ENCODE measurements at places on chromosomes 11 and 22. TPM values are rescaled to one million over a fixed set of nuclear protein-coding genes. Genes with fewer than 3 reads are reported as not detected.

GRCh38 chr22:43360576-43360975 lies 17.4 kb upstream of the SCUBE1 start:
- no peak for DNase-seq

OR51I1 gene
- total RNA-seq: not detected

DNA sequence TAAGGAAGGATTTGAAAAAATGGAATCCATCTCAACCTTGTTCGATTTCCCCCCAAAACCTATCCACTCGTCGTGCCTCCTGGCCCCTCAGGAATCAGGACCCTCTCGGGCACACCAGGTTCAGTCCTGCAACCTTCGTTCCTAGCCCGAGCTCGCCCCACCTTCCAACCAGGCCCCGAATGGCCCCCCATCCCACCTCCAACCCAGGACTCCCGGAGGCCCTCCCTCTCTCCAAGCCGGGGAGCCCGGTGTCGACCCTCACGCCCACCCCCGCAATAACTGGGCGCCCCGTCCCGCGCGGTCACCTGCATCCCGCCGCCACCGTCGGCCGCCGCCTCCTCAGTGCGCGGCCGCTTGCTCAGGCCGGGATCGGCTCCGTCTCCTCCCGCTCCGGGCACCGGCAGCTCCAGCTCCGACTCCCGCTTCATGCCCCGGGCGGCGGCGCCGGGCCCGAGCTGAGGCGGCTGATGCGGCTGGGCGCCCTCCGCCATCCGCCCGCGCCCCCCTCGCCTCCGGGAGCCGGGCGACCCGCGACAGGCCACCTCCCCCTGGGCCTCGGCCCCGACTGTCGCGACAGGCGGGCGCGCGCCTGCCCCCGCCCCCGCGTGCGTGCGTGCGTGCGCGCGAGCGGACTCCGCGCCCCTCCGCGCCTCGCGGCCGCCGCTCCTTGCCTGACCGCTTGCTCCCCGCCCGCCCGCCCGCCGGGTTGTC lies 534 bp downstream of the RBFOX2 start:
- no peak for DNase-seq

GRCh38 chr11:33855500-33855899 lies 36.4 kb downstream of the LMO2 start:
- DNase-seq: no peak

DNA sequence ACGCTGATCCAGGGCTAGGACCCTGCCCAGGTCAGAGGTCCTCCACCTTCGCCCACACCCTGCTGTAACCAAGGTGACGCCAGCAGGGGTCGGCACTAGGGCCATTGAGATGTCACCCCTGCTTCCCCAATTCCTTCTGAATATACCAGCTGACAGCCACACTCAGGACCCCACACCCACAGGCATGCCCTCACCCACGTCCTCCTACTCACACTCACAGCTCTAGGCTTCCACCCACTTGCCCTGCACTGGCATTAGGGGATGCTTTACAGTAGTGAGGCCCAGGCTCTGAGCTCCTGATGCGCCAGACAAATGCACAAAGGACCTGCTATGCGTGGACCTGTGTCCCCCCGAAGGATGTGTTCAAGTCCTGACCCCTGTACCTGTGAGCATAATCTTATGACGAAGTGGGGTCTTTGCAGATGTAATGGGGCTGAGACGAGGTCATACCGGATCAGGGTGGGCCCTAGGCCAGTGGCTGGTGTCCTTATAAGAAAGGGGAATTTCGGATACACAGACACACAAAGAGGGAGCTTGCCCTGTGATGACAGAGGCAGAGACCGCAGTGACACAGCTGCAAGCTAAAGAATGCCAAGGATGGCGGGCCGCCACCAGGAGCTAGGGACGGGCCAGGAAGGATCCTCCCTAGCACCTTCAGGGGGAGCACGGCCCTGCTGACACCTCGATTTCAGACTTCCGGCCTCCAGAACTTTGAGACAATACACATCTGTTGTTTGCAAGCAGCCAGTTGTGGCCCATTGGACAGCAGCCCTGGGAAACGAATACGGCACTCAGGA lies 11.2 kb downstream of the WNT11 start:
- no peak for DNase-seq

GRCh38 chr11:71444811-71445210 lies 3.4 kb downstream of the DHCR7 start:
- DNase-seq: no peak

GRCh38 chr11:127552446-127552845 lies 551.9 kb upstream of the KIRREL3 start:
- DNase-seq: no peak

DNA sequence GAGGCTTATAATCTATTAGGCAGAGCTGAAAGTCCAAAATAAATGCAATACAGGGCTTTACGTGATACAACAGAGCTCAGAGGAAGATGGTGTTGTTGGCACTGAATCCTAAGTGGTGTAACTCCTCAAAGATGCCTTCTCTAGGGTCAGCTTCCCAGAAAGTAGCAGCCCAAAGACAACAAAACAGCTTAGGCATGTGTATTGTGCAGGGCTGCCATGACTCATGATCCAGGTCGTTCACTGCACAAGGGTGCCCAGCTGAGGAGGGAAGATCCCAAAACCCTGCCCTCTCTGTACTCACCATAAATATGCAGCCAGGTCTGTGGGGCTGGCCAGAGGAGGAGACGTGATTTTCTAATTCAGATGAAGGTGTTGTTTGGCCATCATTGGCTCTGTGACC lies 59.4 kb upstream of the NNMT start:
- DNase-seq: no peak

GRCh38 chr11:96169250-96169649 lies 173.7 kb downstream of the MAML2 start:
- no peak for DNase-seq

C22orf42 gene
- total RNA-seq: not detected

All from NCI-H460 (cell line).